ENCODE measurements at places on chromosomes 5 and 9. TPM values are rescaled to one million over a fixed set of nuclear protein-coding genes. Genes with fewer than 3 reads are reported as not detected.

- no peaks in the 10 kb centered on the region for H3K27me3 ChIP-seq
- H3K4me3 ChIP-seq: no peak overlapping the region
- H3K4me1 ChIP-seq: peaks cover 19% of the 10 kb centered on the region
- H3K27ac ChIP-seq: no peak overlapping the region
- H3K36me3 ChIP-seq: peaks cover 25% of the 10 kb centered on the region
- DNase-seq: no peak
Measured at GRCh38 chr9:113391917-113392316, 9.2 kb downstream of the ALAD start.

GM2A gene
- 51.3 TPM for total RNA-seq

GRCh38 chr5:79590396-79590999 is 21.7 kb upstream of the TENT2 start:
- DNase-seq: no peak
- H3K36me3 ChIP-seq: no peaks in the 10 kb centered on the region
- H3K27me3 ChIP-seq: no peaks in the 10 kb centered on the region
- no peaks in the 10 kb centered on the region for H3K4me1 ChIP-seq
- no peak overlapping the region for H3K27ac ChIP-seq
- no peak overlapping the region for H3K4me3 ChIP-seq

- H3K4me3 ChIP-seq: no peak overlapping the region
- H3K36me3 ChIP-seq: peaks cover 27% of the 10 kb centered on the region
- H3K4me1 ChIP-seq: peaks cover 47% of the 10 kb centered on the region
- no peaks in the 10 kb centered on the region for H3K27me3 ChIP-seq
- no peak overlapping the region for H3K27ac ChIP-seq
- DNase-seq: no peak
Measured at GRCh38 chr5:124633209-124633608, 113.2 kb downstream of the ZNF608 start.

- peak overlapping the region; percentile 16 for H3K27ac ChIP-seq
- peaks cover 6% of the 10 kb centered on the region for H3K36me3 ChIP-seq
- no peak overlapping the region for H3K4me3 ChIP-seq
- H3K27me3 ChIP-seq: no peaks in the 10 kb centered on the region
- DNase-seq: no peak
- H3K4me1 ChIP-seq: no peaks in the 10 kb centered on the region
Measured at GRCh38 chr9:124342776-124343485, 72.3 kb downstream of the PSMB7 start.

ITK gene
- total RNA-seq: not detected

- DNase-seq: no peak
- H3K4me1 ChIP-seq: peaks cover 9% of the 10 kb centered on the region
- no peak overlapping the region for H3K4me3 ChIP-seq
- H3K27ac ChIP-seq: no peak overlapping the region
- no peaks in the 10 kb centered on the region for H3K36me3 ChIP-seq
- peaks cover 13% of the 10 kb centered on the region for H3K27me3 ChIP-seq
Measured at GRCh38 chr5:154118893-154119336, 71.6 kb upstream of the GALNT10 start.

DNA sequence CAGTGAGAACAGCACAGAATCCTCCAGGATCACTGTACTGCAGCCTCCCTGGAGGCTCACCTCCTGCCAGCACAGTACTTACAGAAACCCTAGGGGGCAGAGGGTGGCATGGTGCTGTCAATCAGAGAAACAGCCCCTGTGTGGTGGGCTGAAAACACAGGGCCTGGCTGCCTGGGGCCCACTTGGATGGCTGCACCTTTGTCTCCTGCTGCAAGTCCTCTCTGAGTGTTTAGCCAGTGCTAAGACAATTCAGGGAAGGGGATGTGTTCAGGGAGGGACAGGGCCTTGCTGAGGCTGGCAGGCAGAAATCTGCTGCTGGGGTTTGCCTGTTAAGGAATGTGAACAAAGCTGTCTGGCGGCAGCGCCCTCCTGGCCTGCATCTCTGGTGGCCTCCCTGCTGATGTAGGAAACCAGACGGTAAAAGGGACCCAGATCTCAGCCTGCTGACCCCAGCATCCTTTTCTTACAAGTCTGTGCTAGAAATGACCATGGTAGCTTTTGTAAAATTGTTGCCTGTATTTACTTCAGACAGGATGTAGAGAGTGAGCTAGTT is 39.5 kb downstream of the PRRC2B start:
- peak overlapping the region; percentile 78 for H3K27ac ChIP-seq
- H3K27me3 ChIP-seq: no peaks in the 10 kb centered on the region
- H3K4me3 ChIP-seq: no peak overlapping the region

DNA sequence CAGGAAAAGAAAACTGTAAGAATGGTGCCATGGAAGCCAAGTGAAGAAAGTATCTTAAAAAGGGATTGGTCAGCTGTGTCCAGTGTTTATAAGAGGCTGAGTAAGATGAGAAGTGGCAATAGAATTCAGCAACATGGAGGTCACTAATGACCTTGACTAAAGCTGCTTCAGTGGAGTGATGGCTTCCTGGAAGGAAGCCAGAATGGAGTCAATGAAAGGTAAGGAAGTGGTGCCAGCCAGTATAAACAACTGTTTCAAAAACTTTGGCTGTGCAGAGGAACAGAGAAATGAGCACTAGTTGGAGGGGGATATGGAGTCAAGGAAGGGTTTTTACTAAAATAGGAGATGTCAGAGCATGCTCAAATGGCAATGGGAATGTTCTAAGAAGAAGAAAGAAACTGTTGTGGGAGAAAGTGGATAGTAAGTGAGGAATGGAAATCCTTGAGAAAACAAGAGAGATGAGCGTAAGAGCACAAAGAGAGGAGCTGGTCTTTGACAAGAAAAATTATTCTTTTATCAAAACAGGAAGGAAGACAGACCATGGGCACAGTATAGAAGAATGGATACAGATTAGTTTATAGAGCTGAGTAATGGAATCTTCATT is 11.1 kb upstream of the NRG2 start:
- H3K4me1 ChIP-seq: no peaks in the 10 kb centered on the region
- no peak overlapping the region for H3K27ac ChIP-seq
- H3K36me3 ChIP-seq: no peaks in the 10 kb centered on the region

SH3GL2 gene
- 7.6 TPM for total RNA-seq

AGXT2 gene
- total RNA-seq: not detected

DNA sequence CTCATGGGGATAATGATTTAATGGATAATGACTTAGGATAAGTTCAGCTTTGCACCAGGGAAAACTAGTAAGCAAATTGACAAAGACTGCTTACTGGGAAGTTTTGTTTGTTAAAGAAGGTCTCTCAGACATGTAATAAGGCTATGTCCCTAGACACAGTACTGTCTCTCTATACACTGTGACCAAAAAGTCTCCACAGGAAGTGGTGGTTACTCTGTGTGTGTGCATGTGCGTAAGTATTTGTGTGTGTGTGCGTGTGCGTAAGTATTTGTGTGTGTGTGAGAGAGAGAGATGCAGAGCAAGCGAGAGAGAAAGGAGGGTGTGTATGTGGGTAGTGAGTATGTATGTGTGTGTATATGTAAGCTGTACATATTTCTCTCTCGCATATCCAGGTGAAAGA is 229.6 kb downstream of the GLIS3 start:
- no peaks in the 10 kb centered on the region for H3K27me3 ChIP-seq
- H3K4me1 ChIP-seq: peaks cover 24% of the 10 kb centered on the region
- H3K4me3 ChIP-seq: no peak overlapping the region
- DNase-seq: no peak

GRCh38 chr5:106376522-106376921 is 1294.2 kb downstream of the EFNA5 start:
- H3K27me3 ChIP-seq: no peaks in the 10 kb centered on the region
- no peaks in the 10 kb centered on the region for H3K36me3 ChIP-seq
- peaks cover 4% of the 10 kb centered on the region for H3K4me1 ChIP-seq

DNA sequence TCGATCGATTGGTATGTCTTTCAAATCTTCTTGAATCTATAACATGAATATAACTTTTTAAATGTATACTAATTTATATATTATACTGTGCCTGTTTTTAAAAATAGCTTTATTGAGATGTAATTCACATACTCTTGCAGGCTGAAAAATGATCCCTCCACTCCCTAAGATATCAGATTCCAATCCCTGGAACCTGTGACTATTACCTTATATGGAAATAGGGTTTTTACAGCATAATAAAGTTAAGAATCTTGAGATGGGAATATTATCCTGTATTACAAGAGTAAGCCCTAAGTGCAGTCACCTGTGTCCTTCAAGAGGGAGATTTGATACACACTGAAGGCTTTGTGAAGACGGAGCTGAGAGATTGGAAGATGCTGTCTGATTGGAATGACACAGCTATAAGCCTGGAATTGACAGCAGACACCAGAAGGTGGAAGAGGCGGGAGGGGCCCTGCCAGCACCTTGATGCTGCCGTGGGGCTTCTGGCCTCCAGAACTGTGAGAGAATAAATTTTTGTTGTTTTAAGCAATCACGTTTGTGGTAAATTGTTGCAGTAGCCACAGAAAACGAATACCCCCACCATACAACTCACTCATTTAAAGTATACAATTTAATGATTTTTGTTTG is 161.3 kb downstream of the RMI1 start:
- H3K36me3 ChIP-seq: no peaks in the 10 kb centered on the region
- H3K4me3 ChIP-seq: no peak overlapping the region
- H3K27me3 ChIP-seq: peaks cover 66% of the 10 kb centered on the region
- no peak overlapping the region for H3K27ac ChIP-seq
- no peak for DNase-seq

- no peak for DNase-seq
- no peaks in the 10 kb centered on the region for H3K36me3 ChIP-seq
- peak overlapping the region; percentile 2 for H3K4me3 ChIP-seq
- peak overlapping the region; percentile 76 for H3K27ac ChIP-seq
- H3K27me3 ChIP-seq: no peaks in the 10 kb centered on the region
- peaks cover 18% of the 10 kb centered on the region for H3K4me1 ChIP-seq
Measured at GRCh38 chr5:96641368-96642280, 20.6 kb upstream of the CAST start.

FAM174A gene
- total RNA-seq: 14.2 TPM

GRCh38 chr5:89241186-89241585 is 358.2 kb upstream of the MEF2C start:
- no peak overlapping the region for H3K27ac ChIP-seq
- no peak for DNase-seq
- H3K36me3 ChIP-seq: no peaks in the 10 kb centered on the region
- H3K27me3 ChIP-seq: no peaks in the 10 kb centered on the region

DNA sequence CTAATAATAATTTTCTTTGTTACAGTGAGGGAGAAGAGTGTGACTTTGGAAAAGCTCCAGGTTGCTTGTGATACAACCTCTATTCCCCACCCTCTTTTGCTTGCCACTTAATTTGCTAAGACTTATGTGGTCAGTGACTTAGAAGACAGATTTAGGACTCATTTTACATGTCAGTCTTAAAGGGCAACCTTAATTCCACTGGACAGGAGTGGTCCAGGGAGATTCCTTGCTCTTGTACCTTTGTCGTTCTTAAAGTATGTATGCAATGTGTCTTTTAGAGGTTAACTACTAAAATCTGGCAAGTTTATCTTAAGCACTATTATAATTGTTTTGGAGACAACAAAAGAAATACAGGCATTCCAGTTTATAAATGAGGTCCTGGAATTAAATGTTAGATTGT is 20.0 kb downstream of the SLC30A5 start:
- no peaks in the 10 kb centered on the region for H3K27me3 ChIP-seq
- H3K4me1 ChIP-seq: no peaks in the 10 kb centered on the region
- no peak overlapping the region for H3K27ac ChIP-seq

CD180 gene
- total RNA-seq: not detected

DNA sequence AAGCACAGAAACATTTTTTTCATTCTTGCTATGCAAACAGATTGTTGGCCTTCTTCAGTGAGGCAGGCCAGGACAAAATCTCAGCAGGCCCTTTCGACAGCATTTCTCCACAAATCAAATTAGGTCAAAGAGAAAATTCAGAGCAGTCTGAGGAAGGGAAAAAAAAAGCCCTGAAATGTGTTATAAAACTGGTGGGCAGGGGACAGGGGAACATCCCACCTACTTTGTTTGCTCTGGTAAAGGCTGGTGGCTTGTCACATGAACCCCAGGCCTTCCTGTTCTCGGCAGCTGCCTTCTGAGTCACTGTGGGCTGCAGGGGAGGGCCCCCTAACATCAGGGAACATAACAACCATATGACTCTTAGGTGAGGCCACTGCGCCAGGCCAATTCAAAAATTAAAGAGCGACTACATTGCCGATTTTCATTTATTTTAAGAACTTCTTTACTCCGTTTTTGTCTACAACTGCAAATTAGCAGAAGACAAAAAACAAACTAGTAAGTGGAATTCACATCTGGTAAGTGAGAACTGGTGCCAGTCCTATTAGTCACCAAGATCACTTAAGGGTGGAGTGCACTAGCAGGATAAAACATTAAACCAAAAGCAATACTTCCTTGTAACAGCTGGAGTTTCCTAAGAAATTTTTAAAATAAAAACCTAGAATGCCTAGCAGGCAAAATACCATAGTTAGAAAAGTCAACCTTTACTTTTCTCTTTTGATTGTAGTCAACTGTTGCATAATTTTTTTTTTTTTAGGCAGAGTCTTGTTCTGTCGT is 46.2 kb upstream of the DENND4C start:
- H3K27ac ChIP-seq: peak overlapping the region; percentile 91
- peaks cover 7% of the 10 kb centered on the region for H3K4me1 ChIP-seq
- peak overlapping the region; percentile 19 for H3K4me3 ChIP-seq

- DNase-seq: no peak
- H3K27me3 ChIP-seq: no peaks in the 10 kb centered on the region
- H3K27ac ChIP-seq: no peak overlapping the region
- no peak overlapping the region for H3K4me3 ChIP-seq
- H3K4me1 ChIP-seq: peaks cover 40% of the 10 kb centered on the region
- H3K36me3 ChIP-seq: no peaks in the 10 kb centered on the region
Measured at GRCh38 chr5:62718324-62718723, 139.7 kb downstream of the LRRC70 start.

JAKMIP2 gene
- total RNA-seq: 13.8 TPM

- H3K36me3 ChIP-seq: peaks cover 13% of the 10 kb centered on the region
- H3K27ac ChIP-seq: no peak overlapping the region
- H3K4me3 ChIP-seq: no peak overlapping the region
- no peaks in the 10 kb centered on the region for H3K4me1 ChIP-seq
- peaks cover 38% of the 10 kb centered on the region for H3K27me3 ChIP-seq
- DNase-seq: no peak
Measured at GRCh38 chr5:168705321-168705720, 126.2 kb upstream of the PANK3 start.

- H3K4me1 ChIP-seq: peaks cover 7% of the 10 kb centered on the region
- no peak for DNase-seq
- H3K4me3 ChIP-seq: no peak overlapping the region
- H3K27ac ChIP-seq: no peak overlapping the region
- H3K36me3 ChIP-seq: no peaks in the 10 kb centered on the region
Measured at GRCh38 chr5:147547730-147548129, 37.9 kb upstream of the DPYSL3 start.

Measured in type B pancreatic cell (in vitro differentiated cells).